Mesothelial cell of epicardium (in vitro differentiated cells): ENCODE measurements at places on chromosomes 7 and 10.
A peak's percentile ranks its signal among the peaks of the same experiment; 100 is the strongest.

DNA sequence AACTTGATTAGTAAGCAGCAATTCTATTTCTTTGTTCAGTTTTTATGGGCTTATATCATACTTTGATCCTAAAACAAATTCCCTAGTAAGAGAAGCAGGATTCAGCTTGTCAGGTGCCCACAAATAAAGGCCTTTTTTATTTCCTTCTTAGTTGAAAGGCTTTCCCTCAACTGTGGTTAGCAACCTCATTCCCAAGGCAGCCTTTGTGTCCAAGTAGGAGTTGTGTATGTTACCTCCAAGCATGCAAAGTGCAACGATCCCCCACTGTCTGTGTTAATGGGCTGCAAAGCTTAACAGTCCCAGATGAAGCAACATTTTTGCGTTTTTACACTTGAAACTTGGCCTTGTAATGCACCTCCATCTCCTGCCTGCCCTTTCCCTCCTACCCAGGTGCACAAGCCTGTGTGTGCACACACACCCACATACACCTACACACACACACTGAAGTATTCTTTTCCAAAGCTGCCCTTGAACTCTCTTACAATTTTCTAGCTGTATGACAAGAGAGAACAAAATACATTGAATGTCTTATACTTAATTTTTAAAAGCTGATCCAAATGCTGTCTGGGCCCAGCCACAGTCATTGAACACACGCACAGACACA is 278.2 kb downstream of the SNX13 start:
- DNase-seq: no peak

GRCh38 chr10:22321156-22321923 is 441 bp downstream of the BMI1 start:
- peak; percentile 44 for DNase-seq

DNA sequence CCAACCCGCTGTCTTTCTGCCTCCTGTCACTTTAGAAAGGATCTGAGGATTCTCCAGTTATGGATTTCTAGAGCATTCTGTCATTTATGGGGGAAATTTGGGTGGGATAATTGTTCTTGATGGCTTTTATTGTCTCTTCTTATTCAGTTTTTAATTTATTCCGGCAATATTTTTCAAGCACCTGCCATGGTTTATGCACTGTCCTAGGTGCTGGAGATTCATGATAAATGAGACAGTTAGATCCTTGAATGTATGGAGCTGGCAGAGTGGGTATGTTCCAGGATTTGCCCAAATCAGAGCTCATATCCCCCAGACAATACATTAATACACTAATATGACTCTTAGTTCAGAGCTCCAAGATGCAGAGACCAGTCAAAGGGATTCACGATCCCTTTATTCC is 146.8 kb upstream of the PRKCQ start:
- DNase-seq: no peak

- DNase-seq: no peak
These were observed 236.7 kb downstream of the DIP2C start for GRCh38 chr10:452512-453426.

GRCh38 chr7:71130031-71130679 is 1.8 kb upstream of the GALNT17 start:
- no peak for DNase-seq

DNA sequence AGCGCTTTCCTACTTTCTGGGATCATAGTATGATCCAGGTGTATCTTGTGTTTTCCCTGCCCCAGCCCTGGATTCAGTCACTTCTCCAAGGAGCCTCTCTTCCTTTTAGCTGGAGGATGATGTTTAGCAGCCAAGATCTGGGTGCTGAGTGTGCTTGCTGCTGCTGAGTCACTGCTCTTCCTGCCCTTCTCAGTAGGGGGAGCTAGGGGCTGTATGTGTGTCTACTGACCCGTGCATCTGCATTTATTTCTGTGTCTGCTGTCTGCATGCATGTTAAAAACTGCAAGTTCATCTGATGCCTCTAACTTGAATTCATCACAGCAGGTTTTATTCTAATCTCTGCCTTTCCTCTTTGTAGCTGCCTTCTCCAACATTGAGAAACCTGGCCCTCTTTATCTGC is 31.6 kb downstream of the MGMT start:
- no peak for DNase-seq

- DNase-seq: no peak
These were observed 38.1 kb downstream of the ADRA2A start for GRCh38 chr10:111114758-111115500.

DNA sequence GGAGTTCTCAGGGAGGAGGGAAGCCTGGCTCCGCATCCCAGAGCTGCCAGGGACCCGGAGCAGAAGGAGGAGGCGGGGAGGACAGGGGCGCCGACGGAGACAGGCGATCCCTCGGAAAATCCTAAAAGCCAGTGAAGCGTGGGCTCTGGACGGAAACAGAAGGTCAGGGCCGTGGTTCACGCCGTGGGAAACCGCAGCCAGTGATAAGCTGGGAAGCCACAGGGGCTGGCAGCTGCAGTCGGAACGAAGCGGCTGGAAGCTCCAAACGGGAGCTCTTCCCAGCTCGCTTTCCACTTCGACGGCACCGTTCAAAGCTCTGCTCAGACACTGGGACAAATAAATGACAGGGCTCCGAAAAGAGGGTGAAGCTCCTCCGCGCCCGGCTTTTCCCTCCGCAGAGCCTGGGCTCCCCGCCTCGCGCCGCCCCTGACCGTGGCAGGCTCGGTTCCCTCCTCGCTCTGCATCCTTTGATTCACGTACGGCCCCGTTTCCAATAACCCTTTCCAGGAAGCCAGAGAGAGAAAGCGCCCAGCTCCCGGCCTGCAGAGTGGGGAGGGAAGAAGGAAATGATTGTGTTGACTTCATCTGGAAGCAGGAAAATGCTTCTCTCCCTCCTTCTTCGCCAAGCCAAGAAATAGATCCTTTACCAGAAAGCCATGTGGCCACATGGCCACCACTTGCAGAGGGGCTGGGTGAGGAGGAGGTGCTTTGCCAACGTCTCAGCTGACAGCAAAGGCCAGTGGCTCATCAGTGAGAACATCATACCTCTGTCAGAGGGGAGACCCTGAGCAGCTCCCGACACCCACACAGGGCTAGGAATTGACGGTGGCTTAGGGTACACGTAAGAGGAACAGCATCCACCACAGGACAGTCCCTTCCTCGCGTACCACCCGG is 57.4 kb downstream of the ADRB1 start:
- DNase-seq: no peak

- DNase-seq: no peak
These were observed 16.7 kb downstream of the SLIT1 start for GRCh38 chr10:97169063-97169462.

DNA sequence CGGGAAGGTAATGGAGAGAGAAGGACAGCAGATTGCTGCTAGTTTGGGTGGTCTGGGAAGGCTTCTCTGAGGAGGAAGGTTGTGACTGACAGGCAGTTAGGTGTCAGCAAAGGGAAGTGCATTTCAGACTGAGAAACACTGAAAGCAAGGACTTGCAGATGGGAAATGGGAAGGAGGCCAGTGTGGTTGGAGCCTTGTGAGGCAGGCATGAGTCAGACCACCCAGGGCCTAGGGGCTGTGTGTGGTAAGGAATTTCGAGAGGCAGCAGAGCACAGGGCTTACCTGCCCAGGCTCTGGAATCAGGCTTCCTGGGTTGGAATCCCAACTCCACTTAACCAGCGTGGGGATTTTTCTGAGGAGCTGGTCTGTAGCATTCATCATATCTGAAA is 53.5 kb downstream of the NRF1 start:
- no peak for DNase-seq

DNA sequence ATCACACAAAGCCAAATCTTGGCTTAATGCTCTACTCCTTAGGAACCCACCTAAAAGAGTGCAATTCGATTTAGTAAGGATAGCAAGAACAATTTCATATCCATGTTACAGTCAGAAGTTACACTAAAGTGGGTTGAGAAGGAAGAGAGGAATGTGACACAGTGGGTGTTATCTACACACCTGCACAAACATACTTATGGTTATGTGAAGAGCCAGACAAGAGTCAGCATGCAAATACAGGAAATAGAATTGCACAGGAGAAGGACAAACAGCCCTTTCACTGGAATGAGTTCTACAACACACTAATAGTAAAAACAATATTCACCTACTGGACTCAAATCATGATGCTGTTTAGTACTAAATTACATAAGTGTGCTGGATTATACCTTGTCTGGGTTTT is 262.8 kb downstream of the DGKB start:
- no peak for DNase-seq

GRCh38 chr10:100008142-100008522 is 1.6 kb downstream of the DNMBP start:
- no peak for DNase-seq

GRCh38 chr7:84191261-84191660 is 3.3 kb downstream of the SEMA3A start:
- no peak for DNase-seq

- no peak for DNase-seq
These were observed 7.5 kb upstream of the POT1 start for GRCh38 chr7:124937076-124937475.

DNA sequence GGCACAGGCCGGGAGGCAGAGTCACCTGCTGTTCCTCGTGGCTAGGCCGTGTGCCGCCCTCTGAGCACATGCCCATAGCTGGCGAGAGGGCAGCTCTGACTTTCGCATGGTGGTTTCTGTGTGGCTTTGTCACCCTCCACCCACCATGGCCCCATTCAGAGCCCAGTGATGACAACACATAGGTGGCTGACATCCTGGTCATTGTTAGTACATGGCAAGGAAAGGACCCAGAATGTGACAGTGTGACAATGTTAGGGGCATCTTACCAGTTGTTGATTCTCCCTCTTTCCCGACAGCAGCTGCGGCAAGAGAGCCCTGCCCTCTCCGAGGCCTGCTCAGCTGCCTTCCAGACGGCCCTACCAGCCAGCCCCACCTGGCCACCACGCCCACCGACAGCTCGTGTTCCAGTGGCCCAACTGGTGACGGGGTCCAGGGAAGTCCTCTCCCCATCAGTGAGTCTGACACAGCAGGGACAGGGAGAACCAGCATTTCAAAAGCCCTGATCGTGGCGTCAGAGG is 52.2 kb downstream of the ZNF467 start:
- DNase-seq: no peak

DNA sequence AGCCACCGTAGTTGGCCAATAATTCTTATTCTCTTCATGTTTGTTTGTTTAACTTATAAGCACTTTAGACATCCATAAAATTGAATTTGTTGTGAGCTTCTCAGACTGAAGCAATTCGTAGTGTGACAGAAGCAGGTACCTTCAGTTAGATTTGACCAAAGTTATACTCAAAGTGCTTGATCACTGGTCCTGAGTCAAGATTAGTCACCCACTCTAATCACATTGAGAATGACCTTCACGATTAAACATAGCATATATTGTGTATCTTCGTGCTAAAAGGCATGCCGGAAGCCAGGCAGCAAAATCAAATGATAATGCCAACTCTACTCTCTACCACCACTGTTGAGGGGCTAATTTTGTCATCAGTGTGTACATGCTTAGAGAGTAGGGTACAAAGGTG is 763.7 kb upstream of the MBL2 start:
- DNase-seq: no peak

- DNase-seq: no peak
These were observed 79.9 kb downstream of the ZMIZ1 start for GRCh38 chr10:79148452-79149344.

DNA sequence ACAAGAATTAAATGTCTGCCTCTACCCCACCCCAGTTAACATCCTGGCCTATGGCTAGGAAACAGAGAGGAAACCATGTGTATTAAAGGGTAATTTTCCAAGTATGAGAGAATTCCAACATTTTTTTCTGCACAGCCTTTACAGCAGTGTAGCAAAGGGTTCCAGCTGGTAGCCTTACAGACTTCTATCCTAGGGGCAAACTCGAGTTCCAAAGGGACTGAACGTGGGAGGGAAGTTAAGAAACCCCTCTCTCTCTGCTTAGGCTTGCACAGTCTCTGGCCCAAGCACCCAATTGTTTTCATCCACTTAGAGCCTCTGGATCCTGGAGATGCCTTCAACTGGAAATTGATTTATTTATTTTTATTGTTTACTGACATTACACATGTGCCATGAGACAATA is 60.3 kb downstream of the SLC16A12 start:
- no peak for DNase-seq

GRCh38 chr10:66925896-66926715 is at the start of gene LRRTM3:
LRRTM3 (plus strand) TSS chr10:66926036.
- DNase-seq: peak; percentile 49

GRCh38 chr10:125953778-125954385 is 57.5 kb downstream of the FANK1 start:
- no peak for DNase-seq

- DNase-seq: no peak
These were observed 130.0 kb downstream of the CHRM2 start for GRCh38 chr7:136998495-136998894.

DNA sequence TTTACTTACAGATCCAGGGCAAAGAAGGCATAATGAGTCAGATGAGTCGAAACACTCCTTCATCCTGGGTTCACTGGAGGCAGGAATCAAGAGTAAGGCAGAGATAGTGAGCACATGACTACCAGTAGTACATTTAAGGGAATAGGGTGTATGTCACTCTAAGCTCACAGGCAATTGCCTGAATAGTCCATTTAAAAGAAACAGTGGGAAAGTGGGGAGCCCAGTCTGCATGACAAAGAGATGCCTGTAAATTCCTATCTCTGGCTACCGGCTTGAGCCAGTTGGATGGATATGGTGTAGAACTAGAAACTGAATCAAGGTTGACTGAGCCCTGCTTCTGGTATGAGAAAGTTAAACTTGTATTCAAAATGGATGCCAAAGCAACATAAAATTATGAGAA is 861.5 kb upstream of the ZWINT start:
- no peak for DNase-seq

DNA sequence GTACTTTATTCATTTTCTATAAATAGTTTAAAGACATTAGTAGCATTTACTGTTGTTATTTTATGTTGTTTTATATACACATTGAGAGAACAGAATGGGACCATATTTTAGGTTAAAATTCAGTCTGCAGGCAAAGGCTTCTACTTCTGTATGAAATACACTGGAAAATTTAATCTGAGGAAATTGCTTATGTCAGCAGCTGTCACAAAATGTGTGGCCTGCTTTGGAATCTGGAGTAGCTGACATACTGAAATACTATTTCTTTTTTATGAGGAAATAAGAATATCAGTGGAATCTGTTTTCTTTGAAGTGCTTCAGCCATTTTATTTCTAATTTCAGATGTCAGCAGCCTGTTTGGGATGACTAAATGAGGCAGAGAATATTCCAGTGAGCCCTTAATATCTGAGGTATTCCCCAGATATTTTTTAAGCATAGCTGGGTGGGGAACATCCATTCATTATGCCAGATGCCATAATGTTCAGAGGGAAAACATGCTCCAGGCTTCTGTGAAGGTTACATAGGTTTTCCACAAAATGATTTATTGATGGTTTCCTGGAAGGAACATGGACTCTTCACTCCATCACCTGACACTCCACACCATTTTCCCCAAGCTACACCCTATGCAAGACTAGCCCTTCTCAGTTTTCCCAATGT is 267.1 kb downstream of the ARL4A start:
- DNase-seq: no peak
